ENCODE measurements at places on chromosomes 7 and 10.

GRCh38 chr10:86361156-86362128 lies 5.2 kb downstream of the GRID1 start:
- DNase-seq: no peak

- no peak for DNase-seq
Observed at GRCh38 chr10:89219513-89220218, 12.5 kb upstream of the CH25H start.

DNA sequence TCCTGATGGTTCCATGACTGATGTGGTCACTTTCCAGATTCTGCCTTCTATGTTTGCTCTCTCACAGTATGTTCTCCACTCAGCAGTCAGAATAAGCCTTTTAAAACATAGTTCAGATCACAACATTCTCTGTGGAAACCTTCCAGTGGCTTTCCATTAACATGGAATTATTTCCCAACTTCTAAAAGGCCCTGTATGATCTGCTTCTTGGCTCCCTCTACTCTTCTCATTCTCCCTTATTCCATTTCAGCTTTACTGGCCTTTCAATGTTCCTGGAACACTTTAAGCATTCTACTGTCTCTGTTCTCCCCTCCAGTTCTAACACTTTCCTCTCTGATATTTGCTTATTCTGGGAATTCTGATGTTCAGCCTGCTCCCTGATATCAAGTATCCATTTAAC lies 325.6 kb downstream of the THSD7A start:
- DNase-seq: no peak

DNA sequence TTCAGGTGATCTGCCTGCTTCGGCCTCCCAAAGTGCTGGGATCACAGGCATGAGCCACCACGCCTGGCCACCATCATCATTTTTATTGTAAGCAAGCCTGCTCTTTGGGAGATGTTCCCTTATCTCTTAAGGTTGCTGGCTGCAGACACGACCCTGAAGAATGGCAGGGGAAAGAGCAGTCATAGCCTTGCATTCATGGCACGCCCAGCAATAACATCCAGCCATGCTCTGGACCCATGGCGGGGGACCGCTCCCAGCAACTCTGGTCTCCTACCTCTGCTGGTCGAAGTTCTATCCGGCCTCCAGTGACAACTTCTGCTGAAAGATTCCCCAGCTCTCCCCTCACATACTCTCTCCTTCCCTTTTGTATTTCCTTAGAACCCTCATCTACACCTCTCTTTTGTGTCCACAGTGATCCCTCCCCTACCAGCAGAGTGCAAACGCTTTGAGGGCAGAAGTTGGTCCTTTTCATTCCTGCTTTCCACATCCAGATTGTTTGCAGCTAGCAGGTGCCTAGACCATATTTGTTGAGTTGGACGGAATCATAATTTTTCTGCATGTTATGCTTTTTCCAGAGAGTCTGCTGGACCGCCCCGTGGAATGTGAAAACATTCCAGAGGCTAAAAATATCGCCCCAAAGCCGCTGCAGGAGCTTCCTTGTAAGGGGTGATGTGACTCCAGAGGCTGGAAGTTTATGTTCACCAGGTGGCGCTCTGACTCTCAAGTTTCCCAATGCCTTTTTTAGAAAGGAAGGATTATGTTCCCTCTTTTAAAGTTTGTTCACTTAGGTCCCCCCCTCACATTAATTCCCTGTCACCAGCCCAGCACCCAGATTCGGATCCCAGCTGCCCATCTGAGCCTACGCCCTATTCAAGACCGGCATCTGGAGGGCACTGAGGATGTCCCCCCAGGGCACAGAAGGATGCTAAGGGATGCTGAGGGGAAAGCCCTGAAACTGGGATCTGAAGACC lies 4.3 kb upstream of the MARVELD1 start:
- peak; percentile 80 for DNase-seq

DNA sequence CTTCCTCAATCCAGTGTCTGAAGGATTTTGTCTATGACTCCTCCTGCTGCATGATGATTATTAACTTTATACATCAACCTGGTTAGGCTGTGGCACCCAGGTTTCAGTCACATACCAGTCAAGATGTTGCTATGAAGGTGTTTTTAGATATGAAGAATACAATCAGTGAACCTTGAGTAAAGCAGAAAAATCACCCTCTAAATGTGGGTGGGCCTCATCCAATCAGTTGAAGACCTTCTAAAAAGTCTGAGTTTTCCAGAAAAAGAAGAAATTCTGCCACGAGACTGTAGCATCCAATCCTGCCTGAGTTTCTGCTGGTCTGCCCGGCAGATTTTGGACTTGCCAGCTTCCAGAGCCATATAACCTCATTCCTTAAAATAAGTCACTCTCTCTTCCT lies 126.1 kb upstream of the FRMD4A start:
- no peak for DNase-seq

DNA sequence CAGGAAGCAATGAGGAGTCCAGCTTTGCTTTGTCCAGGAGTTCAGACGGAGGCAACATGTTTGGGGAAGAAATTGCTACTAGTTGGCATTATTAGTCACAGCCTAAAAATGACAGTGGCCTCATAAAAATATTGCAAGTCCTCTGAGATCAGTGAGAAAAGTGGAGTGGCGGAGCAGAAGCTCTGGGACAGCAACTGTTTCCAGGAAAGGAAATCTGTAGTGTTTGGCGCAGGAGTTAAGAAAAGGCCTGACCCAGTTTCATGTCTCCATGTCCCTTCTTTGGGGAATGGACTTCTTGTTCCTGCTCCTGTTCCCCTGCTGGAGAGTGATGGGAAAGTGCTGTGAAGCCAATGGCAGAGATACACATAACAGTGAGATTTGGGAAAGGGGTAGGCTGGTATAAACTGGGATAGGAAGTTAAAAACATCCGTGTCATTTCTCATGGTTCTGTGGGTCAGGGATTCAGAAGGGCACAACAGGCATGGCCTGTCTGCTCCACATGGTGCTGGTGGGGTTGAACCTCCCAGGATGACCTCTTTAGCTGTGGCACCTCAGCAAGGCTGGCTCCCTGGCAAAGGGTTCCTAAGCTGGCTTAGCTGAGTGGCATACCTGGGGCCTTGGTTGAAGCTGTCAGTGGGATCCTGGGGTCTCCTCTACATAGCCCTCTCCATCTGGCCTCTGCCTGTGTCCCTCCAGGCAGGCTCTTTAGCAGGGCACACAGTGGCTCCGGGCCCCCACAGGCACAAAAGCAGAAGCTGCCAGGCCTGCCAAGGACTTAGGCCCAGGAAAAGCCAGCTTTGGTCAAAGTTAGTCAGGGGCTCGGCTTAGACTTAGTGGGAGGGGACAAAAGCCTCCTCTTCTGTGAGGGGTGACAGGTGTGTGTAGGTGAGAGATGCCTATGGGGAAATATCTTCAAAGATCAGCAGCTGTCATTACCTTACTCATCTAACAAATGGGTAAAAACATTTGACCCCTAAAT lies 77.7 kb downstream of the WDFY4 start:
- DNase-seq: no peak

- no peak for DNase-seq
Observed at GRCh38 chr10:66882271-66882670, 43.6 kb upstream of the LRRTM3 start.

GRCh38 chr7:21869785-21870402 lies 75.8 kb downstream of the CDCA7L start:
- DNase-seq: peak; percentile 35

DNA sequence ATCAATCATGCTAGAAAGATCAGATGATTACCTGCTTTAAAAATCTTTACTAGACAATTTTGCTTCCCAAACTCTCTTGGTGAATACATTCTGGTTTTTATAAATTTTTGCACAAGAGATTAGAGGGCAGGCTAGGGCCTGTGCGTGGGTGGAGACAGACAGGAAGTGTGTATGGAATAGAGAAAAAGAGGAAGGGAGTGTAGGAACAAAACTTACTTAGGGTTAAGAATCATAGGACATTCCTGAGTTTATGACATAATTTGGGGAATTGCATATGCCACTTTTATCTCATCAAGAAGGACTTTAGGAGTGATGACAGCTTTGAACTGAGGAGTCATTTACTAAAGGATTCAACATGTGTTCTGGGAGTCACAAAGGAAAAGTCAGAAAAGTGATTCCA lies 31.3 kb downstream of the LAMB1 start:
- no peak for DNase-seq

GRCh38 chr10:11294831-11295450 lies 277.3 kb downstream of the CELF2 start:
- no peak for DNase-seq

- DNase-seq: no peak
Observed at GRCh38 chr10:28012990-28013515, 14.2 kb upstream of the ODAD2 start.

DNA sequence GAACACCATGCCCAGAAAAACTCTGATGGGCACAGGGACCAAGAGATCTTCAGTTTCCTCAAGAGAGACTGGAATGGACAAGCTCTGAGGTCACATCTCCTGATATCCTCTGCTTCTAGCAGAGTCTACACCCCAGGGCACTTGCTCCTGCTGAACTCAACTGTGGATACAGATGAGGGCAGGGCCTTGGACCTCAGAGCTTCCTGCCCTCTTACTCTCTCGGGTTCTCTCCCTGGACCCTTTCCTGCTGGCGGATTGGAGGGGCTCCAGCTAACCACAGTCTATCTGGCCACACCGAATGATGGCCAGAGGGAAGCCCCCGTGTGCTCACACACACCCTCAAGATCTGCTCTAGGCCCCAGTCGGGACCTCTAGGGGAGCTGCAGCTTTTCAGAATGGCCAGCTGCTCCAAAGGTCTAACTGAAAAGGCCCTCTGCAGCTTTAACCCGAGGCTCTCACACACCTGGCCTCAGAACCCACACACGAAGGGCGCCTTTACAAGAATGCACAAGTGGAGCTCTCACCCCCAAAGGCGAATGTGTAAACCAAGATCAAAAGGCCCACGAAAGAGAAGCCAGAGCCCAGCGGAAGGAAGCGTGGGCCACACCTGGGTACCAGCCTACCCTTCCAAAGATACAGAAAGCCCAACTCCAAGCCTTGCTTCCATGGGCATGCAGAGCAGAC lies 65.5 kb downstream of the FAM53B start:
- DNase-seq: no peak

GRCh38 chr7:88638583-88638982 lies 120.9 kb upstream of the ZNF804B start:
- no peak for DNase-seq

DNA sequence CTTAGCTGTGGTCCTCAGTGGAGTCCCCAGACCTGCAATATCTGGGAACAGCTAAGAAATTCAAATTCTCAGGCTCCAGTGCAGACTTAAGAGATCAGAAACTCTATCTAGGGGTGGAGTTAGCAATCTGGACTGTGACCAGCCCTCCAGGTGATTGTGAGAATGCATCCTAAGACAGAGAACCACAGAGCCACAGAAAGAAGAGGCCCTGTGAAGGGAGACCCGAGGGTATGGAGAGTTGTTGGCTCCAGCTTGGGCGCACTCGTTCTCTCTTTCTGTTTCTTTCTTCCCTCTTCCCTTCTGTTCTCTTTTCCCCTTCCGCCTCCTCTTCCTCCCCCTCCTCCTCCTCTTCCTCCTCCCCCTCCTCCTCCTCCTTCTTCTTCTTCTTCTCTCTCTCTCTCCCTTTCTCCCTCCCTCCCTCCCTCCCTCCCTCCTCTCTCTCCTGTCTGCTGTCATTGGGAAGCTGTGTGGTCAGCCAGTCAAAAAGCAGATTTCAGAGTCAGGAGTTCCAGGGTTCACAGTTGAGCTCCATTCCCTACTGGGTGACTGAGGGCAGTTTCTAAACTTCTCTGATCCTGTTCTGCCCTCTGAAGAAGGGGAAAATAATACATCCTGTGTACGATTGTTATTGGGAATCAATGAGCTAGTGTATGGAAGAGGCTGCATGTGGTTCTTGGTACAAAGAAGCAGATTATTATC lies 62.1 kb upstream of the STEAP1B start:
- DNase-seq: peak; percentile 13

- DNase-seq: no peak
Observed at GRCh38 chr7:45132708-45133320, 21.3 kb upstream of the TBRG4 start.

GRCh38 chr10:84966708-84967441 lies 638.5 kb downstream of the CCSER2 start:
- no peak for DNase-seq

GRCh38 chr7:156950381-156950858 lies 908 bp downstream of the NOM1 start:
- DNase-seq: peak; percentile 12

DNA sequence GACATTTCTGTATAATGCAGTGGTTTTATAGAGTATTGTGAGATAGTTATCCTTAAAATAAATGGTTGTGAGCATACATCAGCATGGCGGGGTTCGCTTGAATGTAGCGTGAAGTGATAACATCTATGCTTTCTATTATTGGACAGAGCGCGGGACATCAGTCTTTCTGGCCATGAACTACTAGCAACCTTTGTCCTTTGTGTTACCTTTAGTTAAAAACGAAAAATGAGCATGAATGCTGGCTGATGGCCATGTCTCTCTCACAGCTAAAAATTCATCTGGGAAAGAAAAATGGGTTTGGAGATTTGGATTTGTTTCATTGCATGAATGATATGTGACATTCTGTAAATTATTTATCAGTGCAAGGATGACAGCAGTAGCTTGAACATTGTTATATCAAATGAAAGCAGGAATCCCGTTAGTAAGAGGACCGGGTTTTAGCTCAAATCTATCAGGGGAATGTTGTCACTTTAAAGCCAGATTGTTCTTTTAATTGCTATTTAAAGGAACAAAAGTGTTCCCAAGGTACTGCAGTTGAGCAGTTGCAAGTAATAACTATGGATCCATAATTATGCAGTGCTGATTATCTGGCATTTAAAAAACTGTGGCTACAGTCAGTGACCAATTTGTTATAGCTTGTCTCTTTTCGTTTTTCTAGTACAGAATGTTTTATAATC lies 131.0 kb downstream of the KAT6B start:
- DNase-seq: no peak

DNA sequence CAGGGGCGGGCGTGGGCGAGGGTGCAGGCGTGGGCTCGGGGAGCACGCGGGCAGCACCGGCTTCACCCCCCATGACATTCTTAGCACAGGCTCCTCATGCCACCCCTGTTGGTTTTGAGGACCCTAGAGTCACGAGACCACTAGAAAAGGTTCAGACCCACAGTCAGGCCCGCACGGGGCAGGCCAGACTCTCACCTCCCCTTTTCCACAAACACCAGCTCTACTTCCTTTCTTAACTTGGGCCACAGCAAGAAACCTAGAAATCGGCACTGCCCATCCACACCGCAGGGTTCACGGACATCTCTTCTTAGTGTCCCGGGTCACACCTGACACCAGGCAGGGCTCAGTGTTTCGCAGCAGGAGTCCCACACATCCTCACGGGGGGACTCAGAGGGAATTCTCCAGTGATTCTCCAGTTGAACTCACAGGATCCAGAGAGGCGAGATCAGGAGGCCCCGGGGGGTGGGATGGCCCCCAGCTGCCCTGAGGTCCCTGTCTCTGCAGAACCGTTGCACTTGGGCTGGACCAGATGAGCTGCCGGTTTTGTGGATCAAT lies 52.0 kb downstream of the JAKMIP3 start:
- no peak for DNase-seq

- DNase-seq: no peak
Observed at GRCh38 chr10:9069136-9069535, 1014.6 kb downstream of the GATA3 start.
